ENCODE measurements at places on chromosomes 6 and 20. TPM values are rescaled to one million over a fixed set of nuclear protein-coding genes. Genes with fewer than 3 reads are reported as not detected.
A peak's percentile ranks its signal among the peaks of the same experiment; 100 is the strongest.

DNA sequence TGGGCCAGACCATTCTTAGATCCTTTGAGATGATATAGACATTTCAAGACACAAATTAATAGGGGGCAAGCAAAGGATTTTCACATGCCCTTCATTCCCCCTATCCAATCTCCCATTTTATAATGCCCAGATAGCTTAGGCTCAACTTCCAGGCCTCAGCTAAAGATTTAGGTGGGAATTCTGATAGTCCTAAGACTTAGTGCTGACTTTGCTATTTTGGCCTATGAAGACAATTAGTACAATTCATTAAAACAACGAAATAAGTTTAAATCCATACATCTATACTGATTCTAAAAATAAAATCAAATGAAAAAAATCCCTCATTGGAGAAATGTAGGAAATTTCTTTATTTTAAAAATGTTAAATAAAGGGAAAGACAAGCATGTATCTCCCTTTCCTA, 259.5 kb downstream of the CBLN4 start:
- DNase-seq = no peak

FOXS1 gene
- total RNA-seq = not detected

DNA sequence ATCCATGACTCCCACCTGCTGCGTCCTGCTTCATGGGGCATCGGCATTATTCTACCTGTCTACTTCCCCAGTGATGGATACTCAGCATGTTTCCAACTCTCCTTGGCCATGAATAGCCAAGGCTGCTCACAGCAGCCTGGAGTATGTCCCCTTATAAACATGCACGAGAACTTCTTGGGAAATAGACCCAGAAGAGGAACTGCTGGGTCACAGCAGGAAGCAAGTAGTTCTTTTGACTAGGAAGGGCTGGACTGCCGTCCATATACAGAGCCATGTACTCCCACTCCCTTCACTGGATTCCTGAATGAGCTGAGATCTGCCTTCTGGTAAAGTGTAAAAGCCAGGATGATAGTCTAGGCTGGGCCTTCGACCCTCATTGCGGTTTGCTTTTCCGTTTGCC, 106.3 kb upstream of the KCNK16 start:
- no peak for DNase-seq

TOP1 gene
- 68.7 TPM for total RNA-seq

DNA sequence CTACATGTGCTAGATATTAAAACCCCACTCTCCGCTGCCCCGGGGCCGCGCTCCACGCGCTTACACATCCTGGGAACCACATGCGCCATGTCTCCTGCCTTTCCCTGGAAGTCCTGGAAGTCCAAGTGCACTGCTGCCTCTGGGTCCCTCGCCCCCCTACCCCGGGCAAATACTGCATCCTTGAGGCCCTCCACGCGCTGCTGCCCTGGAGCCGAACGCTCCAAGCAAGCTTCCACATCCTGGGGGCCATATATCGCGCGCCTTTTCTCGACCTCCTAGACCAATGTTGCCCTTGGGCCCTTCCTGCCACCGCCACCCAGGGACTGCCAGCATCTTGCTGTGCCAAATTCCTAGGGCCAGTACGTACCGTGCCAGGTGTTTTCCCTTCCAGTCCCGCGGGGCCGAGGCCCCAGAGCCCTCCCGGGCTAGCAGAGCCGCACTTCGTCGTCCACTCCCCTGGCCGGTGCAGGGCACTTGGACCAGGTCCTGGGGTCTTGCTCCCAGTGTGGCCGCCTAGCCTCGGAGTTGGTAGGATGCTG, 779 bp upstream of the KCNG1 start:
- no peak for DNase-seq

- no peak for DNase-seq
These were observed 83.0 kb downstream of the MAP3K4 start for GRCh38 chr6:161074496-161075121.

GRCh38 chr20:59573837-59574236, 30.5 kb upstream of the PHACTR3 start:
- no peak for DNase-seq

DNA sequence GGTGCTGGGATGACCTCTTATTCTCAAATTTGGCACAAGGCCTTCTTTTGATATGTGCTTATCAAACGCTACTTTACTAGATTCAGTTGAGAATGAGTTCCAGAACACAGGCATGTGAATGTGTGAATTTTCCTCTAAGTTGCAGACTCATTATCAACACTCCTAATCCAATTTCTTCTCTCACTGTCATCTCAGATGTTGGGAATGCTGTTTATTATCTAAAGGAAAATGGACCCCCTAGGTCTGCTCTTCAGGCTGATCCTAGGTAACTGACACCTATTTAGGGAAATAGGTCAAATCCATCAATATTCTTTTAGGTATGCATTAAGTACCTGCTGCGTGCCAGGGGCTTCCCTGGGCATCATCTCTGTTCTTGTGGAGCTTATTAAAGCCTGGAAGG, 215.0 kb upstream of the NOX3 start:
- no peak for DNase-seq

BHLHE23 gene
- total RNA-seq = 23.9 TPM

PLCB1 gene
- 37.4 TPM for total RNA-seq

DNA sequence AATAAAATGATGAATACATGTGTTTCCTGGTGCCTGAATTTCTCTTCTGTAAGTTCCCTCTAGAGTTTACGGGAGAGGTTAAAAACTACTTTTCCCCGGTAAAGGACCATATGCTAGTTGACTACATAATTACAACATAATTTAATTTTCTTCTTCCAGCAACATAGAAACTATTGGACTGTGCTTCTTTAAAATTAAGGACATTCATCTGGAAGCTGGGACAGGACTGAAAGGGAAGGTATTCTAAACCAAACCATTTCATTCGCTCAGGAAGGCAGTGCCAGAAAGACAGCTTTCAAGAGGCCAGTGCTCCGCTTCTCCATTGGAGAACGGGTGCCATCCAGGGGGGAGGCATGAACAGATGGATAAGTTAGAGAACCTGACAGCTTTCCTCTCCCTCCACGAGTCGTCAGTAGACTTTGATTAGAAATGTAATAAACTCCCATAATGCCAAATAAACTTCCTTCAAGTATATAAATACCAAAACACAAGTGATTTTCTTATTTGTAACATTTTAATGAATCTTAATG, 458.0 kb upstream of the SOX4 start:
- peak; percentile 24 for DNase-seq

GRCh38 chr6:105116150-105116549, 63.7 kb downstream of the POPDC3 start:
- DNase-seq = no peak

- DNase-seq = no peak
These were observed 184.5 kb upstream of the SLC24A3 start for GRCh38 chr20:19027971-19028370.

DNA sequence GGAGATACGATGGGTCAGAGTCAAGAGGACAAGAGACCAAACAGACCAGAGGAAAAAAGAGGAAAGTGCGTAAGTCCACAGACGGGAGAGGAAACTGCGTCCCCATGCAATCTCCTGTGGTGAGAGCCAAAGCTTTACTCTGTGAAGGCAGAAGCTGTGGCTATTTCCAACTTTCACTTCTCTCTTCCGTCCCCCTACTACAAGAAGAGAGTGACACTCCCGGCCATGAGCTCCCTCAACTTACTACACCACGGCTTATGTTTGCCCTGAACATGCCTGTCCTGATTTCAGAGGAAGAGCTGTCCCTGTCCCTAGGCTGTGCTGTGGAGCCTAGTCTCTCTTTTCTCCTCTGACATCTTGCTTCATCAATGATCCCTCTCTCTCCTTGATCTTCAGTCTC, 11.5 kb upstream of the SSR1 start:
- no peak for DNase-seq

DNA sequence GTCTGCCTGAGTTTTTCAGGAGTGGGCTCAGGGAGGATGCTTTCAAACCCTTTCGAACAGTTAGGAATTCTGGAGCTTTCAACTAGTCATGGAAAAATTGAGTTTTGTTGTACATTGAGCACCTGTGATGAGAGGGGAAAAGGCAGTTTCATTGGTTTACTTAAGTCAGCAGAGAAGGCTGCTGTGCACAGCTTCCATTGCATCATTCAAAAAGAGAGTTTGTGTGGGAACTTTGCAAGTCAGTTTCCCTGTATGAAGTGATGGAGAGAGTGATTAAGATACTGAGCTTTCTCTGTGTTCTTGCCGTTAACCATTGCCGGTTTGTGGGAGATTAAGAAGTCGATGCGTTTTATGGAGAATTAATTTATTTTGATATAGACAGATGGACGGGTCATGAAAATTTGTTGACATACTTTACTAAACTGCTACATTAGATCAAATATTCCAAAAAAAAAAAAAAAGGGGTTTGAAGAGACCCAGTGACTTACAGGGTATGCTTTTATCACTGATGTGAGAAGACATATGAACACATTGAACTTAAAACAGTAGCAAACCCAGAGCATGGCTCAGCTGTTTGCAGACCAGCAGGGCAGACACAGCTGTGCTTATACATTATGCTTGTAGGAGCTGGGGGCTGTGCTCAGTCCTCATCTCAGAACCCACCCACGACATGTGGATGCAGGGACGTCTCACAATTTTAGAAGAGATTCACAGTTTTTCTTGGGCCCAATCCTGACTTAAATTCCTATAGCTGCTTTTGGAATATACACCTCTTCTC, 234.1 kb downstream of the SOX4 start:
- DNase-seq = peak; percentile 43

GRCh38 chr6:94269256-94269655, 849.9 kb upstream of the EPHA7 start:
- no peak for DNase-seq

REM1 gene
- 2.8 TPM for total RNA-seq

DNA sequence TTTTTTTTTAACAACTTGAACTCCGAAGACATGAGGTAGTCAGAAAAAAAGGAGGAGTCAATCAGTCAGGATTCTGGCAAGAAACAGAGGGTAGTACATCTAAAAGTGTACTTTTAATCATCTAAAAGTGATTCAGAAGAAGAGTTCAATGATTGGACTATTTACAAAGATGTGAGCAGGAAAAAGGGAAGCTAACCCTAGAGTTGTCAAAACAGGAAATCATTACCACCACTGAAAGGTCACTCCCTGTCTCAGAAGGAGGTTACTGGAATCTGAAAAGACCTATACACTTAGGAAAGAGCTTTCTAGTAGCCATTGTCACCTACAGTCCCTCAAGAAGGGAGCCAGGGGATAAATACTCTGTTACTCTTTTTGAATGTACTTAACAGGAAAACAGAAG, 16.7 kb upstream of the LMBRD1 start:
- no peak for DNase-seq

CST1 gene
- total RNA-seq = not detected

COL11A2 gene
- total RNA-seq = 3.8 TPM

ADGRF5 gene
- 0.37 TPM for total RNA-seq

SMLR1 gene
- total RNA-seq = not detected

- DNase-seq = no peak
These were observed 49.1 kb upstream of the UBR2 start for GRCh38 chr6:42514745-42515144.

FAM83D gene
- 4.9 TPM for total RNA-seq

- DNase-seq = no peak
These were observed 18.0 kb upstream of the HLA-A start for GRCh38 chr6:29924287-29924686.

KCNK5 gene
- 0.71 TPM for total RNA-seq

DNA sequence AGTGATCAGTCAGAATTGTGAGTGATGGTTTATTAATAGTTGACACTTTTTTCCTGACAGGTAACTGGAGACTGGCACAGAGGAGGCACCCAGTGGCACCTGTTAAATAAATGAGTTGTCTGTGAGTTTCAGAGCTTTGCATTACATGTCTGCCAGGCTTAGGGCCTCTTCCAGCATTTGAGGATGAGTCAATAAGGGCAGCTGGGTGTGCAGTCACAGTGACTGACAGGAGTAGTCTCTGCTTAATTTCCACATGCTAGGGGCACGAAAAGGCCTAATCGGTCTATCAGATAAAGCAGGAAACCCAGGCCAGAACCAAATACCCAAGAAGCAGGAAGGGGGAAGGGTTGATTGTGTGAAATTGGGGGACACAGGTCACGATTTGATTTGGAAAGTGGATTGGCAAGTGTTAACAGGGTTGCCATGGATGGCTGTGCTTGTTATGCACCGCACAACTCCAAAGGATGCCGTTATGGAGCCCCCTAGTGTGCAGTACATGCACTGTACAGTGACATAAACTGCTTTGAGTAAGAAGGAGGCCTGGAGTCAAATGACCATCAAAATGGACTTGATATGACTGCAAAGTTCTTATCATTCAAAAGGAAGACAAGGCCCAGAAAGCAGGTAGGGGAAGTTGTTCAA, 111.9 kb upstream of the GGTLC1 start:
- DNase-seq = peak; percentile 68

MARCKS gene
- 442 TPM for total RNA-seq

DNA sequence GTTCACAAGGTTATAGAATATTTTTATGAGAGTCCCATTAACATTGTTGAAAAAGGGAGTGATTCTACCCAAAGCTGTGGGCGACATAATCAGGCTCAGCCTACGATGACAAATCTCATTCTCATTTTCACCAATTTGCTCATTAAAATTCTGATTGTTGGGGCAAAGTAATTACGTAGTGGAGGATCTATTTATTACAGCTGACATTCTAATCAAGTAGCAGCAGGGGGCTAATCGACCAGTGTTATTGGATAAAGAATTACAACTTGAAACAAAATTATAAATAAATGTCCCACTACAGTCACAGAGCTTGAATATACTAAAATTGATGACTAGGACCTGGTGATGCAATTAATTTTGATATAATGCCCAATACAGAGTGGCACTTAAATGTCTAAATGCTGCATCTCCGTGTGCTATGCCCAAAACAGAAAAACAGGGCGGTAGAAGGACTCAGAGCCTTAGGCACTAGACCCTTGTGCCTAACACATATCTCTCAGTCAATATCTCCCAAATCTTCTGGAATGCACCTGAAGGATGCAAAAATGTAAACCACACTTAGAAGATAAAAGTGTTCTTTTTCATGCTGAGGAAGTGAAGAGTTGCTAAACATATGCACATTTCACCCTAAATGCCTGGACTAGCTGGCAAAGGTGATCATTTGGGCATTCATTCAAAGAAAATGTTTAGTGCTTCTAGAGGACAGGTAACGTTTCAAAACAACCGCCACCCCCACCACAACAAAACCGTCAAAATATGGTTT, 88.3 kb downstream of the CD24 start:
- DNase-seq = no peak

PNPLA1 gene
- not detected for total RNA-seq

DNA sequence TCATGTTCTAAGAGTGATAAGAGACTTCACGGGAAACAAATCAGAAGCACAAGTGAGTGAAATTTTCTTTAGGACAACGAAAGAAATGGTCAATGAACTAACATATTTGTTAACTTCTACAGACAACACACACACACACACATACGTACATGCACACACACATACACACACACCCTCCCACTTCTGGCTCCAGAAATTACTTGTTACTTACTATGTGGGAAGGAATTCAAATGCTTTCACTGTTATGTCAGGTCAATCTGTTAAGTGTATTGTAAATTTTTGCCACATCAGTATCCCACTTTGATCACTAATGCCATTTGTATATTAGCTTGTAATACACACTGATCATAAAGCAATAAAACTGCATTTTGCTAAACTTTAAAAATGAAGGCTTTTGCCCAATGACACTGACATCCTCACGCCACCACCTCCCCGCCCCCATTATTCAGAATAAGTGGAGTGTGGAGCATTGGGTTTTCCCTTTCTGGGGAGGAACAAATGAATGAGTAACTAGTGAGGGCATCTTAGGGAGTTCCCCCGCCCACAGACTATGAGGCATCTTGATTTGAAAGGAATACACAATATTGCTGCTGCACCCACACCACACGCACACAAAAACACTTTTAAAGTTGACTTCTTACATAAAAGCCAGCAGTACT, 76.2 kb downstream of the ATXN1 start:
- DNase-seq = no peak

GRCh38 chr20:57594092-57594951, 25.9 kb downstream of the ZBP1 start:
- peak; percentile 80 for DNase-seq

GRCh38 chr6:163457637-163458561, 43.4 kb downstream of the QKI start:
- no peak for DNase-seq

Data from glutamatergic neuron (in vitro differentiated cells).